Heart right ventricle (tissue), 16 donors: ENCODE measurements at places on chromosomes 2 and 18. TPM values are rescaled to one million over a fixed set of nuclear protein-coding genes. Genes with fewer than 3 reads are reported as not detected.

Gene SERPINB13
- not detected for total RNA-seq

Gene MDH1
- total RNA-seq = 1,550 TPM

- no peak for DNase-seq
These were observed 38.7 kb downstream of the INPP4A start for GRCh38 chr2:98483257-98483861.

DNA sequence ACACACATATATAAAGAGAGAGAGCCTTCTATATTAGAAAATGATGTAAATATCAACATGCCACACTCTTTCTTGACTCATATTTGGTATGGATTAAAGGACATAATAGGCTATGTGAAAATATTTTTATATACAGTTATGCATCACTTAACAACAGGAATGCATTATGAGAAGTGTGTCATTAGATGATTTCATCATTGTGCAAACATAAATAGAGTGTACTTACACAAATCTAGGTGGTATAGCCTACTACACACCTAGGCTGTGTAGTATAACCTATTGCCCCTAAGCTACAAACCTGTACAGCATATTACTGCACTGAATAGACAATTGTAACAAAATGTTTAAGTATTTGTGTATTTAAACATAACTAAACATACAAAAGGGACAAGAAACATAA lies 354.8 kb upstream of the CNTNAP5 start:
- DNase-seq = no peak

DNA sequence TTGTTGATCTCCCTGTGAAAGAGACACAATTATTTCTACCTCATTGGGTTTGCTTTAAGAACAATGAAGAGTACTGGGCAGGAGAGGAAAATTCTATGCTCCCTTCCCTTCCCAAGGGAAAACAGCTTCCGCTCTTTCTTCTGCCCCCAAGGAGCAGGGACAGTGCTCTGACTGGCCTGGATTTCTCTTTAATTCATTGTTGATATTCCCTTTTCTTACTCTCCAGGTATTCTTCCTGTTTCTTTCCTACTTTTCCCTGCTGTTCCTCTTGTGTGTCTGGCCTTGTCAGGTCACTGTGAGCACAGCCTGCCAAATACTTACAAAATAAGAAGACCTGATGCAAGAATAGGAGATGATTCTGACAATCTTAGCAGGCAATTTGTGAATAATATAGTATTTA lies 49.6 kb upstream of the SPAG16 start:
- DNase-seq = no peak

- DNase-seq = no peak
These were observed 24.0 kb upstream of the GLI2 start for GRCh38 chr2:120711694-120712093.

- DNase-seq = no peak
These were observed 811 bp downstream of the ADD2 start for GRCh38 chr2:70767079-70767698.

GRCh38 chr2:159712143-159712928 lies at the start of gene MARCHF7:
TSS of gene MARCHF7 (plus strand) at chr2:159712506. CDS start at chr2:159729023, 16,517 bp downstream.
- DNase-seq = peak; percentile 98

DNA sequence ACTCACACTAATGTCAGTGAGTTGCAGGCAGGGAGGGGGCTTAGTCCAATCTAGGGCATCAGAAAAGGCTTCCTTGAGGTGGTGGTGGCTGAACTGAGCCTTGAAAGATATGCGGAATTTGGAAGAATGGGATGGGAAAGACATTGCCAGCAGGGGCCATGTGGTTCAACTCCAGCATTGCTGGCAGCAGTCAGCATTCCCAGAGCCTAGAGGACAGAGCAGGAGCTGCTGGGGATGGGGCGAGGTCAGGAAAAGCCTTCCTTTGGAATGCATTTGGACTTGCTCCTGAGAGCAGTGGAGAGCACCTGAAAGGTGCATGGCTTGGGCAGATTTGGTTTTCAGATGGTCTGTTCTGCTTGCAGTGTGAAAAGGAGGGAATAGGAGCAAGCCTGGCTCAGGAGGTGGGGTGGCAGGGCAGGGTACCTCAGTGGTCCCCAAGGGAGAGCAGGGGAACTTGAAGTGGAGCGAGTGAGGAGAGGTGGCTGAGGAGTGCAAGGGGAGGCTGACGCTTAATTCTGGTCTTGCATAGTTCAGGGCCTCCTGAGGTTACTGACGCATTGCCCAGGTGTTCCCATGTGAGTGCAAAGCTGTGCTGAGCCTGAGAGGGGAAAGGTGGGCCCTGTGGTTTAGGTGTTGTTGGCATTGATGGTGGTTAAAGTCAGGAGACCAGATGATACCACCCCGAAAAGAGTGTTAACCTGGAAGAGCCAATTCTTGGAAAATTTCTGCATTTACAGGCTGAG lies 112.1 kb upstream of the MGAT5 start:
- no peak for DNase-seq

DNA sequence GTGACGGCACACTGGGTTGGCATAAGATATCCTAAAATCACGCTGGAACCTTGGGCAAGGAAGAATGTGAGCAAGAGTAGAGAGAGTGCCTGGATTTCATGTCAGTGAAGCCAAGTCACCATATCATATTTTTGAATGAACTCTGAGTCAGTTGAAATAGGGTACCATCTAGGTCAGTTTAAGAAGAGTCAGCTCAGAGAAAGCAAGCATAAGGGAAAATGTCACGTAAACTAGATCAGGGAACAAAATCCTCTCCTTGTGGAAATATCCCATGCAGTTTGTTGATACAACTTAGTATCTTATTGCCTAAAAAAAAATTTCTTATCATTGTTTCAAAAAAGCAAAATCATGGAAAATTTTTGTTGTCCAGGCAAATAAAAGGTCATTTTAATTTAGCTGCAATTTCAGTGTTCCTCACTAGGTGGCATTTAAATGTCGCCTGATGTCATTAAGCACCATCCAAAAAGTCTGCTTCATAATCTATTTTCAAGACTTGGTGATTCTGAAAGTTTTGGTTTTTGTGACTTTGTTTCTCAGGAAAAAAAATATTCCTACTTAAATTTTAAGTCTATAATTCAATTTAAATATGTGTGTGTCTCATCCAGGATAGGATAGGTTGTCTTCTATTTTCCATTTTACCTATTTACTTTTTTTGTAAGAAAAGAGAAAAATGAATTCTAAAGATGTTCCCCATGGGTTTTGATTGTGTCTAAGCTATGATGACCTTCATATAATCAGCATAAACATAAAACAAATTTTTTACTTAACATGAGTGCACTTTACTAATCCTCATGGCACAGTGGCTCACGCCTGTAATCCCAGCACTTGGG lies 19.6 kb downstream of the RSAD2 start:
- DNase-seq = no peak

GRCh38 chr2:46311651-46312223 lies 14.5 kb downstream of the EPAS1 start:
- no peak for DNase-seq
